ENCODE measurements at places on chromosomes 4 and X. TPM values are rescaled to one million over a fixed set of nuclear protein-coding genes. Genes with fewer than 3 reads are reported as not detected.

DNA sequence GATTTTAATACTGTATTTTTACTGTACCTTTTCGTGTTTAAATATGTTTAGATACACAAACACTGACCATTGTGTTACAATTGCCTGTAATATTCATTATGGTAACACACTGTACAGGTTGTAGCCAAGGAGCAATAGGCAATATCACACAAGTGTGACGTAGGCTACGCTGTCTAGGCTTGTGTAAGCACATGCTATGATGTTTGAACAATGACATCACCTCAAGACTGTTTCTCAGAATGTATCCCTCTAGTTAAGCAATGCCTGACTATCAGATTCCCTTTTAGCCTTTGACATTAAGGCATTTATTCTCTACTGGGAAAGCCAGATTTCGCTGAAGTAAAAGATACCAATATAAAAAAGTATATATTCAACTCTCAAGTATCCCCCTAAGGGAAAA, 66.2 kb downstream of the VCX3A start:
- DNase-seq = no peak

The FNIP2 gene
- 10.4 TPM for total RNA-seq

DNA sequence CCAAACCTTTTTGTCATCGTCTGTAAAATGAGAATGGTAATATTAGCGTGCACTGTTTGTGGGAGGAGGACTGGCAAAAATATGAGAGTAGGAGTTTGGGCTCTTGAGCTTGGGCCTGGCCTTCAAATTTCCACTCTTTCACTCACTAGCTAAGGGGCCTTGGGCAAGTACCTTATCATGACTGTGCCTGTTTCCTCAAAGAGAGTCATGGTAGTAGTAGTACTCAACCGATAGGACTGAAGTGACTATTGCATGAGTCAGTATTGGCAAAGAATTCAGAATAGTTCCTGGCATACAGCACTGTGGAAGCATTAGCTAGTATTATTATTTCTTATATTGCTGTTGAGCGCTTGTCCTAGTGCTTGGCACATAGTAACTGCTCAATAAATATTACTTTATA, 16.0 kb upstream of the RBM3 start:
- DNase-seq = no peak

DNA sequence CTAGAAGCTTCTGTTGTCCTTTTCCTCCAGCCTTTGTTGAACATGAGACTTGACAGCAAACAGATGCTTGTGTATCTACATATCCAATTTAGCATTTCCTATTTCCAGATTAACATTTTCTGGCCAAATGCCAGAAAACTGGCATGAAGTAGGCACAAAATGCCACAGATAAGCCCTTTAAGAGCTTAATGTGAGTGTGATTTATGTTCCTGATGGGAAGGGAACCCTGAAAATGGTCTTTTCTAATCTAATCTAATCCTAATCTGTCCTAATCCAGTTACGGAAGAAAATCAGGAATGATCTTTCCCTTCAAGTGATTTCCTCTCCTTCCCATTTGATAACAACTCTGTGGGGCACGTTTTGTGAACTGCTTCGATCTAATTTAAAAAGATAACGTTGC, 133.0 kb upstream of the C1QTNF7 start:
- no peak for DNase-seq

- DNase-seq = no peak
Measured at GRCh38 chr4:184444953-184445309, 29.4 kb downstream of the IRF2 start.

- DNase-seq = no peak
Measured at GRCh38 chr4:90127706-90128345, 632 bp downstream of the CCSER1 start.

GRCh38 chr4:139454111-139455045, at the start of gene RAB33B:
RAB33B (plus strand) TSS chr4:139454121; CDS start chr4:139454196, 75 bp downstream.
- no peak for DNase-seq

GRCh38 chrX:151873096-151873495, 39.6 kb upstream of the MAGEA4 start:
- no peak for DNase-seq

- no peak for DNase-seq
Measured at GRCh38 chr4:11548597-11549082, 119.9 kb upstream of the HS3ST1 start.

DNA sequence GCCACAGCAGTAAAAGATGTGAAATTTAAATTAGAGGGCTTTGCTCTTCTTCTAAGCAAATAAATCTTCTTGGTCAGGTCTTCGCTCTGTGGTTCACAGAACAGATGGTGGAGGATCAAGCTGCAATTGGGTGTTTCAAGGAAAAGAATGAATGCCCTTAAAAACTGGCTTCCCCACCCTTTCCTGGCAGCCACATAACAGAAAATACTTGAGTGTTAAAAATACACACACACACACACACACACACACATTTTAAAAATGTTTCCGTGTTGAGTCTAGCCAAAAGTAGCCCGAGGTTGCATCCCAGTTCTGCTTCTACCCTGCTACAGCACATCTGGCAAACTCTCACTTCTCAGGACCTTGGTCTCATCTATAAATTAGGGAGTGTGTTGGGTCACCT, 56.7 kb upstream of the FGFBP2 start:
- no peak for DNase-seq

The SMIM43 gene
- not detected for total RNA-seq

GRCh38 chr4:163878336-163879121, 384.0 kb downstream of the TMA16 start:
- no peak for DNase-seq

GRCh38 chr4:145776208-145776607, 96.3 kb downstream of the C4orf51 start:
- no peak for DNase-seq

DNA sequence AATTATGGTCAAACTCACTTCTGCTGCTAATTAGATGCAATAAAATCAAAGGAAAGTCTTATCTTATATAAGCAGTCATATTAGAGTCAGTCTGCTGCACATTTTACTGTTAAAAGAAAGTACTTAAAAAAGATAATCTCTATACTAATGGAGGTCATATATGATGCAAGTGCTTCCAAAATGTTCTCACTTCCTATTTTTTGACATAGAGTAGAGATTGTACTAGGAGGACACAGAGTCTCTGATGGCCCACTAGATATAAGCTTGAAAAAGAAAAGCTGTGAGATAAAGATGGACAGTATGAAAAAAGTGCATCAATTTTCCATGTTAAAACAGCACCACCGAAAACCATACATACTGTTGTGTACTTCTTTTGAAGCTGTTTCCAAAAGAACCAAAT, 196.9 kb downstream of the KLHL13 start:
- DNase-seq = no peak

GRCh38 chrX:39613482-39613995, 484.2 kb downstream of the BCOR start:
- no peak for DNase-seq

DNA sequence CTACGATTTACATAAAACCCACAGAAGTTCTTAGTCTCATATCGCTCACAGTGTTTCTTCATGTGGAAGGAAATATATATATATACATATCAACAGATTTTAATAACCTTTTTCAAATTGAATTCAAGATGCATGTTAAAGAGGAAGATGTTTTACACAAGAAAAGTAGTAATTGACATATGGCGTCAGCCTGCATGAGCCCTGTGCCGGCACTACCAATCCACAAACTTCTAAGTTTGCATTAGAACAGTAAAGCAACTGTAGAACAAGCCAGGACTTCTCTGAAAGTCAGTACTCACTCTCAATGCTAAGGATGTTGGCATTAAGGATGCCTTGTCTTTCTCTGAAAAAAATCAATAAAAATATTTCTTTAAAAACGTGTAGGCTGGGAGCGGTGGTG, 441.3 kb upstream of the SMIM31 start:
- DNase-seq = no peak

GRCh38 chrX:134551376-134552048, 91.5 kb downstream of the HPRT1 start:
- DNase-seq = no peak

GRCh38 chr4:106019771-106020170, 124.5 kb downstream of the NPNT start:
- no peak for DNase-seq
